ENCODE measurements at places on chromosomes 3 and 15.
A peak's percentile ranks its signal among the peaks of the same experiment; 100 is the strongest.

DNA sequence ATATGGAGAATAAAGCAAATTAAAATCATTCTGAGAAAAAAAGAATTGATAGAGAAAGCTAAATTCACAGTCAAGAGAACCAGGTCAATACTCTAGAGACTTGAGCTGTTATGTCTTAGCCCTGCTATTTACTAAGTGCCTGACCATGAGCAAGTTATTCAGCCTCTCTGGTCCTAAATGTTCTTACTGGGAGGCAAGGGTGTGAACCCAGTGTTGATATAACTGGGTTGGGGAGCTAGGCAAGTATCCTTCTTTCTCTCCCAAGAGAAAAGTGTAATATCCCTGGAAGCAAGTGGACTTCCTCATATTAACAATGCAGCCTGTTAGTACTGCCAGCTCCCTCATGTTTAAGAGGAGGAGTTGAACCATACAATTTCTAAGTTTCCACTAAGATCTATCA, 488.9 kb upstream of the RASGRP1 start:
- no peak for DNase-seq

- DNase-seq = peak; percentile 60
Observed at GRCh38 chr15:59741274-59741906, 52.3 kb upstream of the BNIP2 start.

- no peak for DNase-seq
Observed at GRCh38 chr3:117104381-117104780, 394.8 kb downstream of the TUSC7 start.

GRCh38 chr15:39474657-39475056, 106.2 kb upstream of the THBS1 start:
- no peak for DNase-seq

DNA sequence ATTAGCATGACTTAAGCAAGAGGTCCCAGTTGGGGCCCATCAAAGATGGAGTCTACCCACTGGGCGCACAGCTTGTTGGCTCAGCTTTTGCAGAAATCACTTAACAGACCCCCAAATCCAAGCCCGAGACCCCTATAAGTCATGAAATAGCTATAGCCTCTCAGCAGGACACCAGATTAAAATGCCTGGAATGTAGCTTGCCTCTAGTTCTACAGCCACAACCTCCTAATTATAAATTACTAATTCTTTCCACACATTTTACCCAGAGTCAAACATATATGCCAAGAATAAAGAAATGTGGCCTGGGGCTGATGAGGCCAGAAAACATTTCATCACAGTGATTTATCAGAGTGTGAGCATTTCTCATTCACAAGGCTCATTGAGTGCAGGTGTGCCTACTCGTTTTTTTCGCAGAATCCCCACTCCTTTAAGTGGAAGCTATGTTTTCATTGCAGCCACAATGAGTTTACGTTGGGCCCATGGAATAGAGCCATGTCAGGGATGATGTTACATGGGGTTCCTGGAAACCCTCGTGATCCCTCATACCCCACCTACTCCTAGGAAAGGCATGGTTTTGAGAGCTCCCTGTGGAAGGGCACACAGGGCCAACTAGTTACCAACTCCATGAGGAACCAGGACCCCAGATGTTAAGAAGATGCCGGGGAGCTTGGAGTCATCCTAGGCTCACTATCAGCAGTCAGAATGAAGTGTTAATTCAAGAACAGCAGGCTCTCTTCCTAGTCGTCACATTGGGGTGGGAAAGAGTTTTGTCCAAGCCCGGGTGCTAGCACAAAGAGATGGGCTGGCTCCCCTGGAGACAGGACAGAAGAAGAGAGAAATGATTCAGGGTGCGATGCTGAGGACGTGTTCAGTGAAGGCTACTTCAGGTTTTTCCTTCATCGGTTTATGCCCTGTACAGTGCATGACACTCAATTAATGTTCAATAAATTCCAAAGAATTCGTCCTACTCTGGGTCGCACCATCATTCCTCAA, 90.2 kb upstream of the ABHD17C start:
- DNase-seq = no peak

DNA sequence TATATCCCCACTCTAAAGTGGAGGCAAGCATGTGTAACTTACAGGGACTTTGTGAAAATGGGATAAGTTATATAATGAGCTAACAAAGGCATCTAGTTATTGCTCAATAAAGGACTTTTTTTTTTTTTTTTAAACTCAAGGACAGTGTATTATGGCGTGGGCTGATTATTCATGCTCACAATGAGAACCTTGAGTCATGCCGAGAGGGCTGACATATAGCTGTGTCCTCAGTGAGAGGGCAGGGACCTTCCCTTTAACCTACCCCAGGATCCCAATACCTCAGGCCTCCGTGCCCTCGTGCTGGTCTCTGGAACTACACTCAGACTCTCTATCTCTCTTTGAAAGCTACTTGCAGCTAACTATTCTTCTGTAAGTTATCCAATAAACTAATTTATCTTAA, 319.9 kb upstream of the ICE2 start:
- DNase-seq = no peak

DNA sequence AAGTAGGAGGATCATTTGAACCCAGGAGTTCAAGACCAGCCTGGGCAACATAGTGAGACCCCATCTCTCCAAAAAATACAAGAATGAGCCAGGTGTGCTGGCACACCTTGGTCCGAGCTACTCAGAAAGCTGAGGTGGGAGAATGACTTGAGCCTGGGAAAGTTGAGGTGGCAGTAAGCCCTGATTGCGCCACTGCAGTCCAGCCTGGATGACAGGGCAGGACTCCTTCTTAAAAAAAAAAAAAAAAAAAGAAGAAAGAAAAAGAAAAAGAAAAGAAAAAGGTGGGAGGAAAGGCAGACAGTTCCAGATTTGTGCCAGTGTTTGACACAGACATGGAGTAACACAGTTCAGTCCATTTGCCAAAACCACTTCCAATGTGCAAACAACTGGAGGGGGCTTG, 75.7 kb downstream of the ATP10A start:
- DNase-seq = no peak

- no peak for DNase-seq
Observed at GRCh38 chr3:189157232-189158007, 14.4 kb upstream of the TPRG1 start.

GRCh38 chr3:113985541-113985940, 37.7 kb downstream of the ZDHHC23 start:
- DNase-seq = no peak

- no peak for DNase-seq
Observed at GRCh38 chr3:18512007-18512406, 86.9 kb upstream of the SATB1 start.

DNA sequence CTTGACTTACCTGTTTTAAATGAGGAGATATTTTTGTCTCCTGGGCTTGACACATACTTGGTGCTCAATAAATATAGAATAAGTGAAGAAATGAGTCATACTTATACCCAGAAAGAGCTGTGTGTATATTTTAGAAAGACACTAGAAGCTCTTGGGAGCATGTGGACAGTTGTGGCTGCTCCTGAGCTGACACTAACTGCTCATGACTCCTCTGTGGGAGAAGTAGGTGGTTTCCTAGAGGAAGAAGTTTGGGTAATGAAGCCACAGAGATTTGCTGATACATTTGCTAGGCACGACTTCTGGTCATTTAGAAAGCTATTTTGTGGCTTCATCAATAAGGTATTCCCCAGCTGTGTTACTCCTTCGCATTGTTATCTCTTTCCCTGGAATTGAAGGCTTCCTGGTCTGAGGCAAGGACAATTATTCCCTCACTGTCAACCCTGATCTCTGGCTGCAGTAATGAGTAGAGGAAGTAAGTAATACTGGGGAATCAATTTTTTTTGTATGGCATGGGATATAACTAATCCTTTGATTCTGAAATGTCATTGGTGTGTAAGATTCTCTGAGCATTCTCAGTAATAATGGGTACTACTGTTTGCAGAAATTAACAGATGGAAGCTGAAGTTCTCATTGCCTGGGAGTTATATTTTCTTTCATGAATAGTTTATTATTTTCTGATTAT, 79.6 kb upstream of the DCBLD2 start:
- DNase-seq = no peak

DNA sequence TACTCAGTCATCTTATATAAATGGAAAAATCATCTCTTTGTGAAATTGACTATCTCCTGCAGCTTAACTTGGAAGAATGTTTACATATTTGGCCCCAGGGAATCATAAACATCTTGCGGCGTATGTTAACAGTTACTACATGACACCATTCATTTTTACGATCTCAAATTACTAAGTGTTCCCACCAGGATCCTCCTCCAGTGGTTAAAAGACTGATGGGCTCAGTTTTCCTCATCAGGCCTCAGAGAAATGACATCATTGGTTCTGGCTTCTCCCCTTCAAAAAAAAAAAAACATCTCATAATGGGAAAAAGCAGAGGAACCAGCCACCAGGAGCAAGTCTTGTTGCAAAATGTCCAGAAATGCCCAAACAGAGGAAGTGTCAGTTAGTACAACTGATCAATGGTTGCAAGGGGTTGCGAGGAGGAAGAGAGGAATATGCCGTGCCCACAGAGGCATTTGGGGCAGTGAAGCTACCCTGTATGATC, 70.5 kb upstream of the LIPC start:
- DNase-seq = peak; percentile 38

DNA sequence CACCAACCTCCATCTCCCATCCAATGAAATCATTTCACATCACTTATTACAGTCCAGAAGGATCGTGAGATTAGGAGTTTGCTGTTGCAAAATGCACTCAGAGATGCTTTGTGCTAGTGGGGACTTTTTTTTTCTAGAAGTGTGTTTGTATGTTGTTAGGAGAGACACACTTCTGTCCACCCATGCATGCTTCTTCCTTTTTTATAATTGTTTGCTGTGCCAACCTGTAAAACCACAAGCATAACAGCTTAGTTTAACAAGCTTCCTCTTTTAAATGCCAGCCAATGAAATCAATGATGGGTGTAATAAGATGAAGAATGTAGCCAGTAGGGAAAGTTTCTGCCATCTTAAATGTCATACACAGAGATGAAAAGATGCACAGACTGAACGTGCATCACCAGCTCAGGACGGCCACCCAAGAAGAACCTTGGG, 305.6 kb upstream of the STT3B start:
- DNase-seq = no peak

DNA sequence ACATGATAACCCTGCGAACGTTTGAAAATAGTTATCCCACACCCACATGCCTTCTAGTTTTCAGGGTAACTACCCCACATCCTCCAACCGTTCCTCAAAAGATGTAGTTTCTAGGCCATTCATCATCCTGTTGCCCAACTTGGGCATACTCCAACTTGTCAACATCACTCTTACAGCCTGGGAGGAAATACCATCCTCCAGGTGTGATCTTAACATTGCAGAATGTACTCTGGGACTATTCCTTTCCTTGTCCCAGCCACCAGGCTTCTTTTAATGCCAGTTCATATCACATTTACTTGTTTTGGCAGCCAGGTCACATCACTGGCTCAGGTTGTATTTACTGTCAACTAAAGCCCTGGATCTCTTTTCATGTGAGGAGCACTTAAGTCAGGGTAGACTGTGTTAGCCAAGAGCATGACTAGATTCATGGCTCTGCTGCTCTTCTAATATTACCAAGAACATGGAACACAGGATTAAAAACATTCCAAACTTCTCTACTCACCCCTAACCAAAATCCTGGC, 4.0 kb upstream of the DENND6A start:
- DNase-seq = no peak

GRCh38 chr15:75455982-75456531, 4.6 kb upstream of the SIN3A start:
- peak; percentile 57 for DNase-seq

- DNase-seq = no peak
Observed at GRCh38 chr3:38117163-38117716, 19.7 kb downstream of the ACAA1 start.

GRCh38 chr3:108124337-108125152, 33.7 kb upstream of the CD47 start:
- no peak for DNase-seq
